ENCODE measurements at places on chromosomes 7 and 10. TPM values are rescaled to one million over a fixed set of nuclear protein-coding genes. Genes with fewer than 3 reads are reported as not detected.

TMEM270 gene
- total RNA-seq, result not detected

MOGAT3 gene
- not detected for total RNA-seq

FGFR2 gene
- total RNA-seq, result 8.9 TPM

DNA sequence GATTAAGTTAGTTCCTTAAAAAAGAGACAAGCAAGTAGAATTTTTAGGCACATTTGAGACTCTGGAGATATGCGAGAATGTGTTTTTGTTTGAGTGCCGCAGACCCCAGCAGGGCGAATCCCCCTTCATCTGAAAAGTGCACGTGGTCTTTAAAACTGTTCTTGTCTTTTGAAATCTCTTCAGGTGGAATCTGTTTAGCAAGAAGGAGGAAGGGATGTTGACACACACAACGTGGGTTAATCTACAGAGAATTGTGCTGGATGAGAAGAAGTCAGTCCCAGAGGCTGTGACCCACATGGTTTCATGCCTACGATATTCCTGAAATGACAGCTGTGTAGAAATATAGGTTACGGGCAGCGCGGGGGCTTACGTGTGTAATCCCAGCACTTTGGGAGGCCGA is 27.1 kb upstream of the ZFAND2A start:
- no peak for DNase-seq

- no peak for DNase-seq
Measured at GRCh38 chr7:30351286-30351685, 66.9 kb downstream of the ZNRF2 start.

DNA sequence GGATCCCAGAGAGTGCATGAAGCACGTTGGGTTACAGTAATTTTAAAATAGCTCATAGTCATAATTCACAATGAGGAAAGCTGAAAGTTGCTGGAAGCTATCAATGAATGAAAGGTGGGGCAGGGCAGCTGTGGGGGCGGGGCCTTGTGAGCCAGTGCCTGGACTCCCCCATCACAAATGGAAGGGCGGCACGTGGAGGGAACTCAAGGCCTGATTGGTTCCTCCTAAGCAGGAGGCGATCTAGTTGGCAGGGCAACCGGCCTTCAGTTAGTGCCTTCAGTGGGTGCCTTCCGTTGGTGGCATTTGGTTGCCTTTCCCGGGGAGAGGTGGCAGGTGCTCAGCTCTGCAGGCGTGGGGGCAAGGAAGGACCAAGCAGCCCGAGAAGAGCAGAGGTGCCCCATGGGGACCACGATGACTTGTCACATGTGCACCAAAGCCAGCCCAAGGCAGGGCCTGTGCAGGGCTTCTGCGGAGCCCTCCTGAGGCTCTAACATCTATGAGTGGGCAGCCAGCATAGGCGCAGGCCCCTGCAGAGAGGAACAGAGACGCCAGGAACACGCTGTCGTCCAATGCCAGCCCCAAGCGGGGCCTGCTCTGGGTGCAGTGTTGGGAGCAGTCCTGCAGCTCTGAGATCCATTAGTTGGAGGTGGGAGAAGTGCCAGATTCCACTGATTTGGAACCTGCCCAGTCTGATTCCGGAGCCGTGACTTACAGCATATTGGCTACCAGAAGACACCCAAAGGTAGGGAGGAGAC is 59.8 kb upstream of the PDSS1 start:
- DNase-seq, result no peak

GRCh38 chr7:86765931-86766330 is 122.2 kb downstream of the GRM3 start:
- DNase-seq, result no peak

DNA sequence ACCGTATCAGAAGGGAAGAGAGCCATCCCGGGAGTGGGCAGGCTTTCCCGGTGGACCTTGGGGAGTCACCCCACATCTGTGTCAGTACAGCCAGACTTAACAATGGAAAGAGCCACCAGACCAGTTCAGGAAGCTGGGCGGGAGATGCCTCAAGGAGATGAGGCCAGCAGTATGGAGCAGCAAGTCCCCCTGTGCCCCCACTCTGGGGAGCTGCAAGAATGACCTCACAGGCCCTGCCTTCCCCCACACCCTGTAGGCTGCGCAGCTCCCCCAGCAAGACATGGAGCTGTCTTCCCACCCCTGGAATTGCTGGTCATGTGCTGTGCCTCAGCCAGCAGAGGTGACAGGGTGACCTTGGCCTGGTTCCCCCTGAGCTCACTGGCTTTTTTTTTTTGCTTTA is 76.8 kb upstream of the INSIG1 start:
- DNase-seq, result no peak

All from kidney epithelial cell (primary cell).